ENCODE measurements at places on chromosomes 7 and 10. TPM values are rescaled to one million over a fixed set of nuclear protein-coding genes. Genes with fewer than 3 reads are reported as not detected.

GRCh38 chr7:91685544-91685943 is 195.0 kb downstream of the MTERF1 start:
- H3K4me1 ChIP-seq: no peaks in the 10 kb centered on the region
- H3K4me3 ChIP-seq: no peak overlapping the region
- no peak overlapping the region for H3K27ac ChIP-seq
- no peak for DNase-seq
- H3K36me3 ChIP-seq: no peaks in the 10 kb centered on the region

The NRCAM gene
- total RNA-seq: 17.5 TPM

The PTN gene
- total RNA-seq: 6.2 TPM

- no peaks in the 10 kb centered on the region for H3K36me3 ChIP-seq
- peaks cover 43% of the 10 kb centered on the region for H3K27me3 ChIP-seq
- no peaks in the 10 kb centered on the region for H3K4me1 ChIP-seq
- DNase-seq: peak; percentile 51
These were observed 88.1 kb downstream of the UNCX start for GRCh38 chr7:1320616-1321240.

DNA sequence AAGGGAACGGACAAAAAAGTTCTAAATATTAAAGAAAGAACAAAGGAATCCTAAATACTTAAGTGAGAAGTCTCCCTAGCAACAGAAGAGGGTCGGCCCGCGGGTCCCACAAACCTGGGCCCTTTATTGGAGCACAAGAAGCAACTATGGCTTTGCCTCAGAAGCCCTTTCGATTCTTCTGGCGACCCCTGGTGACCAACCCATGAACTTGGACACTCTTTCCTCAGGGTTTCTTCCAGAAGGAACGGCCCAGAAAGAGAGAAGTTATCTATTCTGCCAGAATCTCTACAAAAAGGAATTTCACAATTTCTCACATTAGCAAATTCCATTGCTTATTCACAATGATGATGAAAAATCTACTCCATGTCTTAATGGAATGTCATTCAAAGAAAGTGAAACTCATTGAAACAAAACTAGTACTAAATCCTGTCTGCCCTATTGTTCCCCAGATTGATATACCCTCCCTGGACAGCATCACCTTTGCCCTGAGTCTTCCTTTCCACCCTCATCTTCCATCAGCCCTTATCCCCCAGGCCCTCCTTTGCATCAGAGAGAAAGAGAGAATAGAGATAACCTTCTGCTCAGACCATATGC is 43.7 kb downstream of the CPVL start:
- no peaks in the 10 kb centered on the region for H3K36me3 ChIP-seq
- no peak overlapping the region for H3K27ac ChIP-seq
- H3K4me1 ChIP-seq: peaks cover 7% of the 10 kb centered on the region
- no peaks in the 10 kb centered on the region for H3K27me3 ChIP-seq
- no peak for DNase-seq

The SPDYE1 gene
- total RNA-seq: not detected

DNA sequence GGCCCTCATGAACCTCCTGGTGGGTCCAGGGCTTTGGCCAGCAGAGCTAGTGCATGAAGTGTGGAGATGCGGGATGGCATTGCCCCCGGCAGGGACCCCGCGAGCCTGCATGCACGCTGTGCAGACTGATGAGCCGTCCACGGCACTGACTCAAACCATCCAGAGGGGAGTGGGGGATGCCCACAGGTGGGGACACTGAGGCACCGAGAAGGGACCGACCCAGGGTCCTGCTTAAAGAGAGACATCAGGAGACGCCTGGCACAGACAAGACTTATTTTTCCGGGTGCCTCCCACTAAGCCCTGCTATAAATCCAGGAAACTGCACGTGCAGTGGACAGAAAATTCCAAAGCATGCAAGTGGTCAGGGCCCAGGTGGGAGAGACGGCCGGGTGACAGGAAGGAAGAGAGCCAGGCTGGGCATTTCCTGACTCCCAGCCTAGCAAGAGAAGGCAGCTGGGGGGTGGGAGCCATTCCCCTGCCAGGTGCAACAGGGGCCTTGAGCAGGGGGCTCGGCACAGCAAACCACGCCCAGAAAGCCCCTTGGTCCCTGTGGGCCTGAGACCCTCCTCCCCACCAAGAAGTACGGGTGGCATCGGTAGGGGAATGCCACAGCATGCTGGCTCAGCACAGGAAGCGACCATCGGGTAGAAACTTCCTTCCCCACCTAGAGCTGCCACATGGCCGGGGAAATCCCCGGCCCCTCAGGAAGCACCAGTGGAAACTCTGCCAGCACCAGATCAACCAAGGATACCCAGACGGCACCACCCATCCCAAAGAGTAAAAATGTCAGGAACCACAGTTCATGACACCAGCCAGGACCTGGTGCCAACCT is 91.5 kb downstream of the FOXL3 start:
- DNase-seq: peak; percentile 77
- no peaks in the 10 kb centered on the region for H3K36me3 ChIP-seq
- H3K4me1 ChIP-seq: peaks cover 59% of the 10 kb centered on the region
- no peak overlapping the region for H3K4me3 ChIP-seq
- H3K27me3 ChIP-seq: no peaks in the 10 kb centered on the region

DNA sequence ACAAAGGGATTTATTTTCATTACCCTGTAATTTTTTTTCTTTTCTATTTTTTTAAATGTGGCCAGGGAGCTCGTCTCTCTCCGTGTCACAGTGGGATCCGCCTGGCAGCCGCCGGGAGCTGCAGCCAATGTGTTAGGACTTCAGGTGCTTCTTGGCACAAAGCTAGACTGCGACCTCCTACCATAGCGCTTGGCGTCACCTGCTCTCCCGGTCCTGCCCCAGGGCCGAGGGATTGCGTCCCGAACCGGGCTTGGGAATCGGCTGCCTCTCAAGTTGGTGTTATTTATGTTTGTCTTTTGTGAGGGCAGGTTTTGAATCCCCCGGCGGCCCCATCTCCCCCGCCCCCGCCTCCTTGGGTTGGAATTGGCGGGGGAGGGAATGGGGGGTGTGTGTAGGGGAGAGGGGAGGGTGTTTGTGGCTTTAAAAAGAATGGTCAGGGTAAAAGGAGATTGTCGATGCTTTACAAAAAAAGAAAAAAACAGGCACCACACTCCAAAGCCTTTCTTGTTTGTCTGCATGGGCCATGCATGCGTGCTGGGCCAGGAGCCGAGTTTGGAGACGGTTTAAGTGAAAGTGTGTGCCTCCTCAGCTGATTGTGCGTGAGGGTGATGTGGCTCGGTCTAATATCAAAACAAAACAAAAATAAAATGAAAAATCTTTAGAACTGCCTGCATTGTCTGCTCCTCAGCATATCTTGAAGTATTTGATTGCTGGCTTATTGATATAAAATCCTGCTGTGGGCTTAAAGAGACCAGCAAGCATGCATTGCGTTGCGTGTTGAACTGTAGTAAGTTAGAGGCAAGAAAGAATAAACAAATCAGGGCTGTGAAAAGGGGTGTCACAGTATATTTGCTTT is 1.2 kb downstream of the PPP1R9A start:
- DNase-seq: peak; percentile 72
- peak overlapping the region; percentile 73 for H3K27ac ChIP-seq
- peaks cover 11% of the 10 kb centered on the region for H3K4me1 ChIP-seq
- H3K36me3 ChIP-seq: no peaks in the 10 kb centered on the region

The FKBP9 gene
- 46.5 TPM for total RNA-seq

The HGF gene
- total RNA-seq: 24.8 TPM

GRCh38 chr10:45023426-45023825 is 22.7 kb downstream of the ZNF22 start:
- H3K36me3 ChIP-seq: no peaks in the 10 kb centered on the region
- no peak overlapping the region for H3K27ac ChIP-seq
- no peak for DNase-seq
- H3K4me1 ChIP-seq: no peaks in the 10 kb centered on the region
- no peaks in the 10 kb centered on the region for H3K27me3 ChIP-seq

DNA sequence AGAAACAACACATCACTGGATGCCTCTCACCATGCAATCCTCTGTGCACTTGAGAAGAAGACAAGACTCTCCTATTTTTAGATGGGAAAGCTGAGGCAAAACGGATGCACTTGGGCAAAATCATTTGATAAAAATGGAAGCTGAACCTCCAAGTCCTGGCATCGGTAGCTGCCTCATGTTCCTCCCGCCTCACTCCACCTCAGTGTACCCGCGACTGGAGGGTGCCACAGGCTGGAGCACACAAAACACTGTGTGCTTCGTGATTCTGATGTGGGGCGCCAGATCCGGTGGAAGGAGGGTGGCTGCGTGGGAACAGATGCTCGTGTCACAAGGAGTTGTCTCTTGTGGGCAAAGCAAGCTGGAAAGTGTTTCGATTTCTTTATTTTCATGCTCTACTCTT is 41.3 kb downstream of the TAS2R41 start:
- no peaks in the 10 kb centered on the region for H3K36me3 ChIP-seq
- no peak for DNase-seq
- H3K4me1 ChIP-seq: no peaks in the 10 kb centered on the region
- H3K4me3 ChIP-seq: no peak overlapping the region
- H3K27me3 ChIP-seq: no peaks in the 10 kb centered on the region

The IL15RA gene
- 37.4 TPM for total RNA-seq

DNA sequence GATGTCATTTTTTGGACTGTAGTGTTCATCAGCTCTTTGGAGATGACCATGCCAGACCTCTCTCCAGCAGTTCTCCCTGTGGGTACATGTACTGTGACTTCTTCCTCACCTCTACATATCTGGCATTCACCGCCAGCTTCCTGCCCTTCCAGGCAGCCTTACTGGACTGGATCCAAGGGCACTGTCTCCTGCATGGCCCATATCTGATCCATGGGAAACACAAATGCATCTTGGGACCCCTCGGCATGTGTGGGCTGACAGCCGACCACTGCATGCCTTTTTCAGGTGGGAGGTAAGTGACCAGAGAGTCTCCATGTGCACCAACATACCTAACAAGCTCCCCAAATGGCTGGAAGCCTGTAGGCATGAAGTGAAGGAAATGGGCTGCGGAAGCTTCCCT is 3.9 kb upstream of the BLVRA start:
- H3K27ac ChIP-seq: no peak overlapping the region
- peaks cover 20% of the 10 kb centered on the region for H3K4me1 ChIP-seq
- H3K27me3 ChIP-seq: no peaks in the 10 kb centered on the region
- no peak for DNase-seq
- H3K36me3 ChIP-seq: no peaks in the 10 kb centered on the region
- no peak overlapping the region for H3K4me3 ChIP-seq

DNA sequence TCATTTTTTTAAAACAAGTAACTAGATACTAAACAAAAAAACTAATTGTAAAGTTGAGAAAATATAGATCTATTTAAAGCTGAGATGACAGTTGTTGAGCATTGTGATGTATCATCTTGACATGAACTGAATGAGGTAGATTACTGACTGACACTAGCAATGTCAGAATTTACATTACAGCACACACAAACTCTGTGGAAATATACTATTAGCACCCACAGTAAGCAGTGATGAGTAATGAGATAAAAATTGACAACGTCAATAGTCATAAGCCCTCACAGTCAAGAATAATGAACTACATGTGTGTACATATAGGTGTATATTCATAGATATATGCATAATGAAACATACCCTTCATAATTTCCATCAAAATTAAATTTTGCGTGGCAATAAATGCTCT is 368.4 kb downstream of the TFEC start:
- DNase-seq: no peak
- H3K36me3 ChIP-seq: no peaks in the 10 kb centered on the region
- H3K4me1 ChIP-seq: no peaks in the 10 kb centered on the region
- H3K27me3 ChIP-seq: no peaks in the 10 kb centered on the region
- H3K27ac ChIP-seq: no peak overlapping the region
